ENCODE measurements at places on chromosomes 12 and 14. TPM values are rescaled to one million over a fixed set of nuclear protein-coding genes. Genes with fewer than 3 reads are reported as not detected.

ADAM21 gene
- total RNA-seq: 0.29 TPM

NUDT4 gene
- total RNA-seq: 61.9 TPM

- H3K4me1 ChIP-seq: peaks cover 9% of the 10 kb centered on the region
- no peak overlapping the region for H3K4me3 ChIP-seq
- peaks cover 40% of the 10 kb centered on the region for H3K27me3 ChIP-seq
- DNase-seq: peak; percentile 44
- H3K27ac ChIP-seq: no peak overlapping the region
Observed at GRCh38 chr14:69547701-69548348, 26.8 kb downstream of the CCDC177 start.

DNA sequence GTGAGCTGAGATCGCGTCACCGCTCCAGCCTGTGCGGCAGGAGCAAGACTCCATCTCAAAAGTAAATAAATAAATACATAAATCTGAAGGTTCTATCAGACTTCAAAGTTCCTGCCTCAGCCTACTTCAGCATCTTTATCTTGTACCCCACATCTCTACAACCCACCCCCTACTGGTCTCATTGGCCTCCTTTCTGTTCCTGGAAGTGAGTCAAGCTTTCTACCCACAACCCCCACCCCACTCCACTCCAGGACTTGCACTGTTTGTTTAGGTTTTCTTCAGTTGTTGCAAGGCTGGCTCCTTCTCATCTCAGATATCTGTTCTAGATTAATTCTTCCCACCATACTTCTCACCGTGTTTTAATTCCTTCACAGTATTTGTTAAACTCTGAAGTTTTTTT is 714 bp upstream of the PSMC6 start:
- H3K4me1 ChIP-seq: peaks cover 41% of the 10 kb centered on the region
- peak overlapping the region; percentile 96 for H3K4me3 ChIP-seq
- H3K27me3 ChIP-seq: no peaks in the 10 kb centered on the region
- peak overlapping the region; percentile 97 for H3K27ac ChIP-seq

TRHDE gene
- total RNA-seq: not detected

- no peak overlapping the region for H3K27ac ChIP-seq
- no peaks in the 10 kb centered on the region for H3K4me1 ChIP-seq
- no peak for DNase-seq
- no peaks in the 10 kb centered on the region for H3K27me3 ChIP-seq
Observed at GRCh38 chr12:24373004-24373403, 423.5 kb upstream of the SOX5 start.

STRAP gene
- total RNA-seq: 138 TPM

- no peak overlapping the region for H3K27ac ChIP-seq
- H3K36me3 ChIP-seq: no peaks in the 10 kb centered on the region
- no peak overlapping the region for H3K4me3 ChIP-seq
Observed at GRCh38 chr12:67751381-67751928, 102.9 kb downstream of the DYRK2 start.

CPSF6 gene
- 94.1 TPM for total RNA-seq

LTB4R2 gene
- 12.0 TPM for total RNA-seq

Data from activated CD8-positive, alpha-beta T cell treated with anti-CD3 and anti-CD28 coated beads for 36 hours (primary cell).